ENCODE measurements at places on chromosomes 11 and 22. TPM values are rescaled to one million over a fixed set of nuclear protein-coding genes. Genes with fewer than 3 reads are reported as not detected.

DNA sequence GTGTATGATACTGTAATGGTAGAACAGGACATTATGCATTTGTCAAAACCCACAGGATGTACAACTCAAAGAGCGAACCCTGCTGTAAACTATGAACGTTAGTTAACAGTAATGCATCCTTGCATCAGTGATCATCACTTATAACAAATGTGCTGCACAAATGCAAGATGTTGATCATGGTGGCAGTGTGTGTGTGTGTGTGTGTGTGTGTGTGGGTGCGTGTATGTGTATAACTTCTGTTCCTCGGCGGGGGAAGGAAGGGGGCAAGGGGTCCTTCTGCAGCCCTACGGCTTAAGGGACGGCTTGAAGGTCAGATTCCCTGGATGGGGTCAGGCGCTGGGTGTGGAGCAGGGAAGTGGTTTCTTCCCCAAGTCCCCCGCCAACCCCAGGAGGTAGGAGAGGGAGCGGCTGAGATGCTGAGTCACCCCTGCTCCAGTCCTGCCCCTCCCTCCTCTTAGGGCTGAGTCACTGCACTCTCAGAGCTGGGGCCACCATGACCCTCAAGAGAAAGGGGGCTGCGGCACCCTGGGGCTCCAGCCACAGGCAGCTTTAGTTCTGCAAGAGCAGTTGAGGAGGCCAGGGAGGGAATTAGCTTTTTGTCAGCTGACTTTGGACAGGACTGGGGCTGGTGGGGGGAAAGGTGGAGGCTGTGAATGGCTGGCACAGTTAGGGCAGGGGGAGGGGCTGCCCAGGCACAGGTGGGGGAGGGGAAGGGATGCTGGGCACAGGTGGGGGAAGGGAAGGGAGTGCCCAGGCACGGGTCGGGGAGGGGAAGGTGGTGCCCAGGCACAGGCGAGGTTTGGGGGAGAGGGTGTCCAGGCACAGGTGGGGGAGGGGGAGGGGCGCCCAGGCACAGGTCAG is 8.8 kb upstream of the CTSD start:
- peak overlapping the region; percentile 75 for H3K27ac ChIP-seq
- DNase-seq, result peak; percentile 77
- H3K4me3 ChIP-seq, result peak overlapping the region; percentile 18
- H3K4me1 ChIP-seq, result peaks cover 18% of the 10 kb centered on the region
- H3K36me3 ChIP-seq, result no peaks in the 10 kb centered on the region
- H3K27me3 ChIP-seq, result no peaks in the 10 kb centered on the region

The INPP5J gene
- total RNA-seq, result 0.09 TPM

GRCh38 chr22:17882162-17882561 is 107.9 kb upstream of the BID start:
- H3K4me3 ChIP-seq, result no peak overlapping the region
- H3K27ac ChIP-seq, result no peak overlapping the region
- no peaks in the 10 kb centered on the region for H3K27me3 ChIP-seq
- DNase-seq, result no peak

DNA sequence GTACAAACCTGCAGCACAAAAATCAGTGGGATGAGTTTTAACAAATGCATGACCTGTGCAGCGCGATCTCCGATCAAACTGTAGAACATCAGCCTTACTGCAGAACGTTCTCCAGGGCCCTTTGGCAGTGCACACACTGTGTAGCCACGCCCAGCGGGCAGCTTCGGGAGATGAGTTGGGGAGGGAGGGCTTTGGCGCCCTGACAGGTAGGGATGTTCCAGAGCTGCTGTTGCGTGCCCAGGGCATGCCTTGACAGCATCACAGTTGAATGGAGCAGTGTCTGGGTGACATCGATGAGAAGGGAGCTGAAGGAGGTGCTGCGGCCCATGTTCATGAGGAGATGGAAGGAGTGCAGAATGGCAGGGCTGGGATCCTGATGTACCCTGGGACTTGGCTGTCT is 80.2 kb downstream of the TBC1D22A start:
- no peaks in the 10 kb centered on the region for H3K27me3 ChIP-seq
- H3K4me3 ChIP-seq, result no peak overlapping the region
- H3K4me1 ChIP-seq, result peaks cover 25% of the 10 kb centered on the region
- H3K27ac ChIP-seq, result no peak overlapping the region
- no peak for DNase-seq

DNA sequence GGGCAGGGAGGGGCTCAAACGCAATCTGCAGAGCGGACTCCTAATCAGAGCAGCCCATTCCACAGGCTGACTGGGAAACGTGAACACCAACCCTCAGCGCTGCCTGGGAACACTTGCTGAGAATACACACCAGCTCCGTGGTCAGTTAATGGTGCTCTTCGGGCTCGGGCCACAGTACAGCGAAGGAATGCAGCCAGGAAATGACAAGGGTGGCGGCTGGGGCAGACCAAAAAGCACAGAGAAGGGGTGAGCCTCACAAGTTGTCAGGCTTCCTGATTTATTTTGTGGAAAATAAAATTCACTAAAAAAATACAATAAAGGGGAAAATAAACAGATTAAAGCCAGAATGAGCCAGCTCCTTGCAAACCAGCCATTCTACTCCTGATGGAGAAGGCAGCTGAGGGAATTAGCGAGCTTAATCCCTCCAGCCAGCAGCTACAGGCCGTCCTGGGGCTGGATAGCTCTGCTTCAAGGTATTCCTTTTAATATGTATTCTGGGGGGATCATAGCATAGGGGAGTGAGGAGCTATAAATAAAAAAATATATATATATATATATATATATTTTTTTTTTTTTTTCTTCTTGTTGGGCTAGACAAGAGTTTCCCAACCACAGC is 165.5 kb upstream of the NTM start:
- no peaks in the 10 kb centered on the region for H3K4me1 ChIP-seq
- no peaks in the 10 kb centered on the region for H3K36me3 ChIP-seq
- DNase-seq, result no peak
- no peak overlapping the region for H3K4me3 ChIP-seq
- H3K27me3 ChIP-seq, result no peaks in the 10 kb centered on the region

DNA sequence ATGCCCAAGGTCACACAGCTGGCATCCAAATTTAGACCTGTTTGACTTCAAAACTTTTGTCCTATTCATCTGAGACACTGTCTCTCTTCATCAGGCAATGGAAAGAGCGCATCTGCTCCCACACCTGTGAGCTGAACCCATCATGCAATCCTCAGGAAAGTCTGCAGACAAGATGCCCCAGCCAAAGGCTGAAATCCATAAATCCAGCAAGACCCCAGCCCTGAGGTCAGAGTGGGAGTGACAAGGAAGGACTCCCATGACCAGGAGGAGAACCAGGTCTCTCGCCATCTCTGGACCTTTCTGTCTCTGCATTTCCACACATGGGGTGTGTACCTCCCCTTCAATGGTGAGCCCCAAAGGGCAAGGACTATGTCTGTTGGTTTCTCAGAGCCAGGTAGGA is 83.6 kb upstream of the HMGXB4 start:
- H3K36me3 ChIP-seq, result no peaks in the 10 kb centered on the region
- H3K27ac ChIP-seq, result no peak overlapping the region
- H3K27me3 ChIP-seq, result peaks cover 8% of the 10 kb centered on the region
- H3K4me1 ChIP-seq, result no peaks in the 10 kb centered on the region
- no peak for DNase-seq
- H3K4me3 ChIP-seq, result no peak overlapping the region

GRCh38 chr11:88695689-88696414 is 358.3 kb upstream of the CTSC start:
- H3K27me3 ChIP-seq, result no peaks in the 10 kb centered on the region
- no peak overlapping the region for H3K27ac ChIP-seq
- H3K4me1 ChIP-seq, result no peaks in the 10 kb centered on the region
- H3K4me3 ChIP-seq, result no peak overlapping the region
- no peak for DNase-seq

DNA sequence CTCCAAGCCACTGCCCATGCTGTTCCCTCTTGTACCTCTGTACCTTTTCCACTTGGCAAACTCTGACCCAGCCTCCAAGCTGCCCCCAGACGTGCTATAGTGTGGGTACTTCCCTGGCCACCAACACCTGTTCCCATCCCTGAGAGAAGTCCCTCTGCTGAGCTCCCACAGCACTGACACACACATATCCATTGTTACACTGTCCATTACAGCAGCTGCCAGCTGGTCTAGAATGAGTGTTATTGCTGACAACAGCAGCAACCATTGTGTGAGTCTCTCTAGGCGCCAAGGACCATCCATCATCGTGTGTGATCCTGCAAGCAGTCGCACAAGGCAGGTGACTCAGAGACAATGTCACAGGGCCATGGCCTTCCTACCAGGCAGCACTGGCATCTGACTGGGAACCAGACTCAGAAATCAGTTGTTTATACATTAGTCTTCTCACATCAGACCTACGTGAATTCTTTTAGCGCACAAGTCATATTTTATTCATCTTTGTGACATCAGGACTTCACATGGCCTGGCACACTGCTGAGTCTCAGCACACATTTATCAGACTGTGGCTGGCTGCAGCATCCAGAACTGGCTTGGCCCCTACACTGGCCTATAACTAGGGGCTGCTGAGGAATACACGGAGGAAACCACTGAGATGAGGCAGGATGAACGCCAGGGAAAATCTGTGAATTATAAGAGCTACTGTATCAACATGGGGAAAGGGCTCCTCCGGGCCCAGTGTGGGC is 56.4 kb downstream of the SGSM3 start:
- H3K4me3 ChIP-seq, result no peak overlapping the region
- no peaks in the 10 kb centered on the region for H3K27me3 ChIP-seq
- DNase-seq, result no peak
- peak overlapping the region; percentile 25 for H3K27ac ChIP-seq
- peaks cover 3% of the 10 kb centered on the region for H3K4me1 ChIP-seq

GRCh38 chr11:70483077-70483861 is 84.9 kb downstream of the CTTN start:
- no peaks in the 10 kb centered on the region for H3K4me1 ChIP-seq
- peaks cover 5% of the 10 kb centered on the region for H3K27me3 ChIP-seq
- H3K4me3 ChIP-seq, result no peak overlapping the region
- no peaks in the 10 kb centered on the region for H3K36me3 ChIP-seq

- H3K27me3 ChIP-seq, result no peaks in the 10 kb centered on the region
- H3K4me1 ChIP-seq, result peaks cover 33% of the 10 kb centered on the region
- H3K4me3 ChIP-seq, result no peak overlapping the region
- peaks cover 2% of the 10 kb centered on the region for H3K36me3 ChIP-seq
- H3K27ac ChIP-seq, result peak overlapping the region; percentile 89
- DNase-seq, result no peak
These were observed 9.2 kb upstream of the RELT start for GRCh38 chr11:73366953-73367352.

All from activated CD8-positive, alpha-beta T cell treated with anti-CD3 and anti-CD28 coated beads for 36 hours (primary cell).